Activated CD4-positive, alpha-beta T cell treated with anti-CD3 and anti-CD28 coated beads, Interleukin-2, amount 10 ng/mL, durations not matched to agents 7 days and 5 days (primary cell): ENCODE measurements at places on chromosomes 12 and 14.

DNA sequence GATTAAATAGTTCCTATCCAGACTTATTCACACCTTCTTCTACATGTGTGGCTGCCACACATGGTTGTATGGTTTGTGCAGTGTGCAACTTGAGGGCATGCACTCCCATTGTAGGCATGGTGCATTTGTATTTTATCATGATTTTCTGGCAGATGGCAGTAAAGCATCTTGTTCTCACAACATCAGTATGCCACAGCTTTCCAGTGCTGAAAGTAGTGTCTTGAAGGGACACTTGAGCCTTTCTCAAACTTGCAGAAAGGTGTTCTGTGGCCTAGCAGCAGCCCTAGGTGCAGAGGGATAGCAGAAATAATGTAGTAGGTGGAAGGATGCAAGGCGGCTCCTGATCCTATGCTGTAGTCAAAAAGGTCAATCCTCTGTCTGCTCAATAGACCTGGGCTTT is 72.9 kb downstream of the LMNTD1 start:
- H3K36me3 ChIP-seq, result no peaks in the 10 kb centered on the region
- no peak overlapping the region for H3K27ac ChIP-seq
- H3K4me3 ChIP-seq, result no peak overlapping the region
- no peak for DNase-seq
- no peaks in the 10 kb centered on the region for H3K27me3 ChIP-seq

DNA sequence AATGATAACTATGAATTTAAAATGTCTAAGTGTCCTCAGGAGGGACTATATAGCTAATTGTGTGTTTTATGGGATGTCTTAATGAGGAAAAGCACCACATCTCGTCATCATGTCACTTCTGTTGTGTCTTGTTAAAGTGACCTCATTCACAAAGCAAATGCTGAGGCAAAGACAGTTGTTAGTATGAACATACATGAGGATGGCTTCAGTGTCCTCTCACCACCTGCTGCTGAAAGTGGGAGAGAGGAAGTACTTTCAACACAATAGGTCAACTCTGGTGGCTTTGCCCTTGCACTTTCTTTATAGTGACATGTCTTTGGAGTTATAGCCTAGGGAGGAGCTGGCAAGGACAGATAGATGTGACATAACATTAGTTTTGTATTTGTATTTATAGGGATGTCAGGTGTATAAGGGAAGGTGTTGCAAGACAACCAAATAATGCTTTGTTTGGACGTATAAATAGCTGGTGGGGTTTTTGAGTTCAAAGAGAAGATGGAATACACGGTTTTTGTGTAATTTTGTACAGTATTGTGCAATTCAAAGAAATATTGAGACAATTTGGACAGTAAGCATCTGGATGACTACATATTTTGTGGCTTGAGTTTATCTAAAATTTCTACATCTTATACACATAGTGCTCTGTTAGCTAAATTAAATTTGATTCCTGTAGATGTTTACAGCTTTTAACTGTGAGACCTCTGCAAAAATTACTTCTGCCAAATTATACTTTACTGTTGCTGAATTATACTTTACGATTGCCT is 131.7 kb upstream of the ATP2B1 start:
- H3K4me1 ChIP-seq, result no peaks in the 10 kb centered on the region
- no peak for DNase-seq
- no peaks in the 10 kb centered on the region for H3K27me3 ChIP-seq
- H3K4me3 ChIP-seq, result no peak overlapping the region
- H3K27ac ChIP-seq, result no peak overlapping the region

DNA sequence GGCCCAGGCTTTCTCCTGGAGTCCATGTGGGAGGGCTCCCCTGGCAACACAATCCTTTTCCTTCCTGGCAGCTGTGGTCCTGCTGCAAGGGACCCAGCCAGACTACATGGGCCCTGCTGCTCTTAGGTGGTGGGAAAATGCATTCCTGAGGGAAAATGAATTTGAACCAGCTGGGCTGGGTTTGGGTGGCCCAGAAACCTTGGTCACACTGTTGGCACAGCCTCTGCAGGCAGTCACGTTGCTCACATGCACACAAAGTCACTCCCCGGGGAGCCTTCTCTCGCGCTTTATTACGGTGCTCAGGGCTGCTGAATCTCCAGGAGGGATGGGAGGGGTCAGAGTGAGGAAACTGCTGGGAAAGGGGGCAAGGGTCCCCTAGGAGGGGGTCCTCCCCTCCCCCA is 17.2 kb downstream of the PLEKHG3 start:
- H3K4me3 ChIP-seq, result no peak overlapping the region
- DNase-seq, result no peak
- H3K36me3 ChIP-seq, result peaks cover 26% of the 10 kb centered on the region
- H3K4me1 ChIP-seq, result peaks cover 87% of the 10 kb centered on the region
- peak overlapping the region; percentile 78 for H3K27ac ChIP-seq

DNA sequence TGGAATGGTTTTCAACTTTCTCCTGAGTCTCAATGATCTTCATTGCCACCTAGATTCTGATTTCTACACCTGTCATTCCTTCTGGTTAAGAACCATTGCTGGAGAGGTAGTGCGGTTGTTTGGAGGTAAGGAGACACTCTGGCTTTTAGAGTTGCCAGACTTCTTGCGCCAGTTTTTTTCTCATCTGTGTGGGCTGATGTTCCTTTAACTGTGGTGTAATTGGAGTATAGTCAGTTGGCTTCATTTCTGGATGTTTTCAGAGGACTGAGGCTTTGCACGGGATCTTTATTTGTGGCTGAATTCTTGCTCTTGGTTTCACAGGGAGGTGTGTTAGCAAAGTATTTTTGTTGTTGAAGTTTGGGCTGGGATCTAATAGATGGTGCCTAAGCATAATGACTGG is 5.7 kb upstream of the CLEC4D start:
- no peak for DNase-seq
- no peaks in the 10 kb centered on the region for H3K4me1 ChIP-seq
- peaks cover 39% of the 10 kb centered on the region for H3K27me3 ChIP-seq
- H3K27ac ChIP-seq, result no peak overlapping the region
- H3K4me3 ChIP-seq, result no peak overlapping the region

DNA sequence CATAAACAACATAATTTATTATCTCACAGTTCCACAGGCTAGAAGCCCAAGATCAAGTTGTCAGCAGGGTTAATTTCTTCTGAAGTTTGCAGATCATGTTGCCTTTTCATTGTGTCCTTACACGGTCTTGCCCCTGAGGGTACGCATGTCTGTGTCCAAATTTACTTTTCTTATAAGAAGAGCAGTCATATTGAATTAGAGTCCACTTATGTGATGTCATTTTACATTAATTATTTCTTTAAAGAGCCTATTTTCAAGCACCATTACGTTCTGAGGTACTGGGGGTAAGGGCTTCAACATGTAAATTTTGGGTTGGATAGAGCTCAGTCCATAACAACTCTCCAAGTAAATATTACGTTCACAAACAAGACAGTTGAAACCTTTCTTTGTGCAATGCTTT is 236.6 kb upstream of the OR4E1 start:
- H3K27ac ChIP-seq, result no peak overlapping the region
- peaks cover 4% of the 10 kb centered on the region for H3K27me3 ChIP-seq
- no peak overlapping the region for H3K4me3 ChIP-seq
- no peaks in the 10 kb centered on the region for H3K36me3 ChIP-seq

DNA sequence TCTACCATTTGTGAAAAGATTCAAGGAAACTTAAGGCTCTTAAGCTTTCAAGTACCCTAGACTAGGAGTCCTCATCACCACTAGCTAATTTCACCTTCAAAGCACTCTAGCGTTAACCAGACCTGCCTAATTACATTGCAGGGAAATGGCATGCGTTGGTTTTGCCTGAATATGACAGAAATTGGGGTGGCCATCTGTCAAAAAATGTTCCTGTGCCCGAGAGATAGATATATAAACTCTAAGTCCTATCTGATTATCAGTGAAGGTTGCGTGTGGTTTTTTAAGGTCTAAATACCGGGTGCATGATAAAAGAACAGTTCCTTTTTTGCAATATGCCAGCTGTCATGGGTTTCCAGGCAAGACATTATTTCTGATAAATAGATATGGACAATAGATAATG is 48.3 kb downstream of the SPRING1 start:
- DNase-seq, result no peak
- H3K36me3 ChIP-seq, result no peaks in the 10 kb centered on the region
- peaks cover 29% of the 10 kb centered on the region for H3K27me3 ChIP-seq
- no peak overlapping the region for H3K27ac ChIP-seq
- H3K4me3 ChIP-seq, result no peak overlapping the region
- peaks cover 5% of the 10 kb centered on the region for H3K4me1 ChIP-seq

DNA sequence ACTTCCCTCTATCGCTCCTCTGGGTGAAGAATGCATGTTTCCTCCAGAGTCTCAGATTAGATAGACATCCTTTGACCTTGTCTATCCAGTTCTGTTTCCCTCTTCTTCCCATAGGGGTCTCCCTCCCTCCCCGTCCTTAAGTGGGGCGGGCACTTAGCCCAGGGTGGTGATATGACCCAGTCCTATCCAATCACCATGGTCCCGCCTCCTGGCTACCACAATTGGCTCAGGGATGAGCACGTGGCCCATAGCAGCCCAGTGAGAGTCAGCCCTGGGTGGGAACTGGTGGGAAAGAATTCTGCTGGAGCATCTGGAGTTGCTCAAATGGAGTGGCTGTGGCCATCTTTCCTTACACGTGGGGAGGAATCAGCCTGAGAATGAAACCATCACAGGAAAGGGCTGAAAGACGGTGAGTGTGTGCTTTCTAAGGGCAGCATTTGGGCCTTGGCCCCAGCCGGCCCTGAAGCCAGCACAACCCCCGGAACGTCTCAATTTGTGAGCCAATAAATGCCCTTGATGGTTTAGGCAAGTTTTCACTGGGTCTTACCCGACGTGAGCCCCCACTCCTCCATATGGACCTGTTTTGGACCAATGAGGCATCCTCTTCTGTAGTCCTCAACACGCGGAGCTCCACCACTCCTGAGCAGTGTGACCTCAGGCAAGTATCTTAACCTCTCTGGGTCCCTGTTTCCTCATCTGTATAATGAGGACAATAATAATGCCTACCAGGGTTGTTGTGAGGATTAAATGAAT is 14.4 kb upstream of the MLXIP start:
- peaks cover 34% of the 10 kb centered on the region for H3K4me1 ChIP-seq
- DNase-seq, result peak; percentile 31
- no peak overlapping the region for H3K4me3 ChIP-seq
- no peaks in the 10 kb centered on the region for H3K36me3 ChIP-seq
- no peak overlapping the region for H3K27ac ChIP-seq
- H3K27me3 ChIP-seq, result no peaks in the 10 kb centered on the region

DNA sequence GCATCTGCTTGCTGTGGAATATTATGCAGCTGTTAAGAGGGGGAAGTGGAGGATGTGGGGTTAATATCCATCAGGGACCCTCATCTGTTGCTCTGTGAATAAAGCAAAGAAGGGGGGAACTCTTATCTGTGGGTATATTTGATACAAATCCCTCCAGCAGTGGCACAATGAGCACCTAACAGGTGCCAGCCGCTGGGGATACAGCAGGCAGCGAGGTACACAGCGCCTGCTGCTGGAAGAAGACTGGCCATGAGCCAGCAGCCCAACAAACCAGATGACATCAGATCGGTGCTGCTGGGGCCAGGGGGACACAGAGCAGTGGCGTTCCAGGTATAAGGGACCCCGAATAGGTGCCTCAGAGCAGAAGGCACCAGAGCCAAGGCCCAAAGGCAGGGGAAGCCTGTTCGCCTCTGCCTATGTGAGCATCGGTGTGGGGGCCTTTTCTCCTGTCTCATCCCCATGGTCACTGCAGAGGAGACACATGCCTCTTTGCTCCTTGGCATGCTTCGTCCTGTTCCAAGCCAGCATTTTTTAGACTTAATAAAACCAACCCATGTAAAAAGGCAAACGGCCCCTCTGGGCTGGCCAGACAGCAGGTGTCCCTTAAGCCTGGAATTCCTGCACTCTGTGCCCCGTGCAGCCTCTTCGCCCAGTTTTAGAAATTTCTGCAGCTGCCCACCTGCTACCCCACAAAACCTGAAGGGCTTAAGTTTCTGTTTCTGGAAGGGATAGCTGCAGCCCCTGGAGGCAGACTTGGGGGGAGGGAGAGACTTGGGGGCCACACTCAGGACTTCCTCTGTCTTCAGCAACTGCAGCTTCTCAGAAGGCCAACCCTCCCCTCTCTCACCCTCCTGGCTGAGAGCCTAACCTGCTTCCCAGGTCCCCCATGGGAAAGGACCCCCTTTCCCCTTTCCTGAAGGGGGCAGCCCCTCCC is 1.6 kb upstream of the CKB start:
- peaks cover 2% of the 10 kb centered on the region for H3K36me3 ChIP-seq
- no peak overlapping the region for H3K4me3 ChIP-seq
- no peak for DNase-seq
- peaks cover 22% of the 10 kb centered on the region for H3K27me3 ChIP-seq

- no peaks in the 10 kb centered on the region for H3K27me3 ChIP-seq
- no peak overlapping the region for H3K27ac ChIP-seq
- no peaks in the 10 kb centered on the region for H3K36me3 ChIP-seq
- H3K4me1 ChIP-seq, result no peaks in the 10 kb centered on the region
- DNase-seq, result no peak
Observed at GRCh38 chr12:71125515-71125914, 32.3 kb downstream of the TSPAN8 start.

DNA sequence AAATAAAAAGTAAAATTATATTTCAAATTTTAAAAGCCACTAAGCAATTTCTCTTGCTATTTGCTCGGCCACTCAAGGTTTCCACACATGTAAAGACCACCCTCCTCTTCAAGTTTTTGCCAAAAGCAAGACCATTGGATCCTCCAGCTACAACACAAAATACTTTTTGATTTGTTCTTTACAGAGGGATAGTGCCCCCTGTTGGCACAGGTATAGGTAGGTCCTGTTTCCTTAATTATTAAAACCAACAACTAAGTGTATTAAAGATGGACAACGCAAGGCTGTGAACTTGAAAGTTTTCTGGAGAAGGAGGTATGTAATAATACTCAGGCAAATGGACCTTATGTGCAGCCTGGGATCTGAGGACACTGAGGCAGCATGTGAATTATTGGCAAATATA is 23.8 kb downstream of the ATP6V1D start:
- H3K4me1 ChIP-seq, result no peaks in the 10 kb centered on the region
- DNase-seq, result peak; percentile 21
- no peak overlapping the region for H3K4me3 ChIP-seq

- H3K4me3 ChIP-seq, result no peak overlapping the region
- no peak for DNase-seq
Observed at GRCh38 chr14:75960231-75960630, 21.6 kb downstream of the TGFB3 start.

DNA sequence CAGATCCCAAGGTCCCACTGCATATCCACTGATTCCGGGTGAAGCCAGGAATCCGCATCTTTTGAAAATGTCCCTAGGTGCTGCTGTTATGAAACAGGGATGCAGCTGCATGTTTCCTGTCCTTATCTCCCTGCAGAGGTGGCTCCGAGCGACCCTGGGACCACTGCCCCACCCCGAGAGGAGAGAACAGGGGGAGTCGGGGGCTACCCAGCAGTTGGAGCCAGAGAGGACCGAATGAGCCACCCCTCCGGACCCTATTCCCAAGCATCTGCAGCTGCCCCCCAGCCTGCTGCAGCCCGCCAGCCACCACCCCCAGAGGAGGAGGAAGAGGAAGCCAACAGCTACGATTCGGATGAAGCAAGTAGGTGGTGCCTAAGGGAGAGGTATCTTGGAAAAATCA is 30.3 kb upstream of the OAS1 start:
- H3K27me3 ChIP-seq, result peaks cover 40% of the 10 kb centered on the region
- no peaks in the 10 kb centered on the region for H3K36me3 ChIP-seq
- H3K4me3 ChIP-seq, result no peak overlapping the region
- H3K27ac ChIP-seq, result no peak overlapping the region
